ENCODE measurements at places on chromosomes 5 and 9. TPM values are rescaled to one million over a fixed set of nuclear protein-coding genes. Genes with fewer than 3 reads are reported as not detected.

GRCh38 chr5:103464835-103465484 is 97.6 kb downstream of the NUDT12 start:
- no peak for DNase-seq

Gene NRG2
- total RNA-seq, result 21.0 TPM

Gene STING1
- total RNA-seq, result 53.3 TPM

Gene CFAP77
- not detected for total RNA-seq

Gene CARTPT
- not detected for total RNA-seq

Gene SLC45A2
- not detected for total RNA-seq

Gene NTNG2
- 0.51 TPM for total RNA-seq

DNA sequence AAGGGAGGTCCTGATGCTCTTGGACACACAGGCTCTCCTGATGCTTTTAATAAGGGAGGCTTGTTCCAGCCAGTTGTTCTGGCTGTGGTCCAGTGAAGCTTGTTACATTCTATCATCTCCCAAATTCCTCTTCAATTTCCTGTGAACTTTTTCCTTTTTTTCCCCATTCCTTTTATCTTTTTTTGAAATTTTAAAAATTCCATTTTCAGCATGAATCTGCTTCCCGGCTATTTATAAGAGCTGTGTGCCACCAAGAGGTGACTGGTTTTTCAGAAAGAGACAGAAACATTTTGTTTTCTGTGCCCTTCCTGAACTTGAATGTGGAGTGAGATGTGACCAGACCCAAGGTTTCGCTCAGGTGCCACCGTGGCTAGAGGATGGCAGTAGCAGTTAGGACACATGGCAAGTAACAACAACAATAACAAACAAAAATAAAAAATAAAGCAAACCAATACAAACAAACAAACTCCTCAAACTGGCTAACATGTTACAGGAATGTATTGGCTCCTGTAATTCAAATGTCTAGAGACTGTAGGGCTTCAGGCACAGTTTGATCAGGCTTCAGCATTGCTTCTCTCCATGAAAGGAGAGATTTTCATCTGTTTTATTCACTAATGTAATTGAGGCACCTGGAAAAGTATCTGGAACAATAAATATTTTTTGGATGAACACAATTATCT is 121.1 kb downstream of the BOD1 start:
- DNase-seq, result no peak

GRCh38 chr5:96807075-96807654 is 580 bp downstream of the ERAP1 start:
- no peak for DNase-seq

Gene PCDHGA8
- total RNA-seq, result not detected

Gene SIGMAR1
- total RNA-seq, result 61.5 TPM
